ENCODE measurements at places on chromosomes 13 and 19.

DNA sequence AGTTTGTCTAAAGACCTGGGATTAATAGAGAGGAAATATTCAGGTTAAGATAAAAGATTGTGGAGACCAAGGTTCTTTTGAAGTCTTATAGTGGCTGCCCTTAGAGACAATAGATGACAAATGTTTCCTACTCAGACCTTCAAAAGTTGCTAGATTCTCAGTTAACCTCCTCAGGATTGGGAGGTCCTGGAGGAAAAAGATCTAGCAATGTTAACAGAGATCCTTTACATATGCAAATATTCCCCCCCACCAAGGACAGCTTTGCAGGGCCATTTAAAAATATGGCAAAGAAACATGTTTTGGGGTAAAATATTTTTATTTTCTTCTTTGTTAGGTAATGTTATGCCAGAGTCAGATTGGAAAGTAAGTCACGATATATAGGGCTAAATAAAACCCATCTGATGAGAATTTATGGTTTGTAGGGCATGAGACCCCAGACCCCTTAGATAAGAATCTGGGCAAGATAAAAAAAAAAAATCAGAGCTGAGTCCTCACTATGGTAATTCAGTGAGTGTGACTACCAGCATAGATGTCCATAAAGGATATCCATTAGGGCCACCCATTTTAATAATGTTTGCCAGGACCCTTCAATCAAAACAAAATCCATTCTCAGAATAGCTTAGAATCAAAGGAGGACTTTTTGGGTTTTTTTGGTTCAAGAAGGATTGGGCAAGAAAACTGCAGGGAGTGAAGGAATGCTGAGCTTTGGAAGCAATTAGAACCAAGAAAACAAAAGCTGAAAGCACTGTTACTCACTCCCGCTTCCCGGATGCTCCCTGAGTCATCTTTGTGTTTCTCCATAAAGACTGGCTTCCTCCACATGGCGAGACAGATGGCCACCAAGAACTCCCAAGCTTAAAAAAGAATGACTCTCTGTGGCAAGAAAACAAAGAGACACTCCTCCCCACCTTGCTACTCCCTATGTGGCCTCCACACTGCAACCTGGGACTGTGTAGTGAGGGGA, 28.2 kb downstream of the VSTM1 start:
- peak; percentile 93 for DNase-seq

- peak; percentile 48 for DNase-seq
Observed at GRCh38 chr13:42707048-42707447, 74.3 kb upstream of the FAM216B start.

DNA sequence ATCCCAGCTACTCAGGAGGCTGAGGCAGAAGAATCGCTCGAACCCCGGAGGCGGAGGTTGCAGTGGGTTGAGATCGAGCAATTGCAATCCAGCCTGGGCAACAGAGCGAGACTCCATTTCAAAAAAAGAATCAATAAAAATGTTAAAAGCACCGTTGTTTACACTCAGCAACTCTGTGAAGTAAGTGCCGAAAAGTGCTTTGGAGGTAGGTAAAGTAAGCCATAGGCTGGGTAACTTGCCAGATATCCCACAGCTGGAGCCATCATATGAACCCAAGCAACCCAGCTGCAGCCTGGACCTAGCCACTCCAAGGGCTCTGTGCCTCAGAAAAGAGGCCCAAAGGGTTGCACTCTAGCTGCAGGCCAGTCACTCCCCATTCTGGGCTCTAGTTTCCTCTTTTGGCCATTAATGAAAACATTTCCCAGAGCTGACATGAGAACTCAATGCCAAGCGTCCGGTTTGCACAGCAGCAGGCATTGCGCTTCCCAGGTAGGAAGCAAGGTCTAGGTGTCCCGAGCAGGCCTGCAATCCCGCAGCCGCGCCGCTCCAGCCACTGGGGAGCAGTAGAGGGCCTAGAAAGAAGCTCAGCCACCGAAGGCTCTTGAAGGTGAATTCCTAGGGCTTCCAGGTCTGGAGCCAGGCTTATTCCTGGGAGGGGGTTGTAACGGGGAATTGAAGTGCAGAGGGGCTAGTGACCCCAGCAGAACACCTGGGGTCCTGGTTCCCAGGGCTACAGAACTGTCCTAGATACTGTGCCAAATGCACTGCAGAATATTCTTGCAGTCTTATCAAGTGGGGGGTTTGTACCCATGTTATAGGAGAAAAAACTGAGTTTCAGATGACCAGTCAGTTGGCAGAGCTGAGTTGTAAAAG, 4.1 kb upstream of the CD79A start:
- DNase-seq: peak; percentile 52

GRCh38 chr13:71118779-71119364, 748.1 kb downstream of the DACH1 start:
- no peak for DNase-seq

DNA sequence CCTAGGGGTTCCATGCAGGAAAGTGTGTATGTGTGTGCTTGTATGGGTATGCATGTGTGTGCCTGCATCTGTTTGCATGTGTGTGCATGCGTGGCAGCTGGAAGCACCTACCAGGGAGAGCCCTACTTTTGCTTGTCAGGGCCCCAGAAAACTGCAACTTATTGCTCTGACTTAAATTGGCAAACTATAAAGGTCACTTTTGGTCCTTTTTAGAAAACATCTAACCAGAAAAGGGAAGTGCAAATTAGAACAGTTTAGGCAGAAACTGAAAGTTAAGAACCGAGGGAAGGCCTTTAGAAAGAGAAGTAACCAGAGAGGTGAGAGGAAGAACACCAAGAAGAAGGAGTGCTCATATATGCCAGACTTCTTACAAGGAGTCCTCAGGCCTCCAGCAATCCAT, 32.5 kb downstream of the DLEU7 start:
- DNase-seq: no peak

- DNase-seq: no peak
Observed at GRCh38 chr19:17285415-17286135, 3.9 kb downstream of the ANKLE1 start.

DNA sequence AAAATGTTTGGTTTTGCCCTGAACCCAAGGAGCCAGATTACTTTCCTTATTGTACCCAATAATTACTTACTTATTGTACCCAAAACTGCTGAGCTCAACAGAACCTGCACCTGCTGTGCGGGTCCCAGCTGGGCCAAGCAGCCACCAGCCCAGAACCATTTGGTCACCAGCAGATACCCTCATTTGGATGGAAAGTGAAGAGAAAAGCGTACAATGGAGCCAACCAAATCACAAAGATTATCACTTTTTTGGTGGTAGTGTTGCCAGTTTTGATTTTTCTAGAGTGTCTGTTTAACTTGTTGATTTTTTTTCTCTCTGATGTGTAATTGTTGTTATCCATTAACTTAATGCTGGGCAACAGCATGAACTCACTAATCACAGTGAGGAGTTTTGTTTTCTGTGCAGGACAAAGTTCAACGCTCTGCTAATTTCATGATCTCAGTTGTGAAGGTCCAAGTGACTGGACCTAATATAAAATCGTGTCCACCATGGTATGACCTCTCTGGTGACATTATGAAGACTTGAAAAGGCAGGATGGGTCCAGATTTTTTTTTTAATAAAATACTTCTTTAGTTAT, 23.8 kb downstream of the SPATA13 start:
- no peak for DNase-seq

- DNase-seq: peak; percentile 34
Observed at GRCh38 chr13:109331011-109331433, 455.4 kb downstream of the IRS2 start.

DNA sequence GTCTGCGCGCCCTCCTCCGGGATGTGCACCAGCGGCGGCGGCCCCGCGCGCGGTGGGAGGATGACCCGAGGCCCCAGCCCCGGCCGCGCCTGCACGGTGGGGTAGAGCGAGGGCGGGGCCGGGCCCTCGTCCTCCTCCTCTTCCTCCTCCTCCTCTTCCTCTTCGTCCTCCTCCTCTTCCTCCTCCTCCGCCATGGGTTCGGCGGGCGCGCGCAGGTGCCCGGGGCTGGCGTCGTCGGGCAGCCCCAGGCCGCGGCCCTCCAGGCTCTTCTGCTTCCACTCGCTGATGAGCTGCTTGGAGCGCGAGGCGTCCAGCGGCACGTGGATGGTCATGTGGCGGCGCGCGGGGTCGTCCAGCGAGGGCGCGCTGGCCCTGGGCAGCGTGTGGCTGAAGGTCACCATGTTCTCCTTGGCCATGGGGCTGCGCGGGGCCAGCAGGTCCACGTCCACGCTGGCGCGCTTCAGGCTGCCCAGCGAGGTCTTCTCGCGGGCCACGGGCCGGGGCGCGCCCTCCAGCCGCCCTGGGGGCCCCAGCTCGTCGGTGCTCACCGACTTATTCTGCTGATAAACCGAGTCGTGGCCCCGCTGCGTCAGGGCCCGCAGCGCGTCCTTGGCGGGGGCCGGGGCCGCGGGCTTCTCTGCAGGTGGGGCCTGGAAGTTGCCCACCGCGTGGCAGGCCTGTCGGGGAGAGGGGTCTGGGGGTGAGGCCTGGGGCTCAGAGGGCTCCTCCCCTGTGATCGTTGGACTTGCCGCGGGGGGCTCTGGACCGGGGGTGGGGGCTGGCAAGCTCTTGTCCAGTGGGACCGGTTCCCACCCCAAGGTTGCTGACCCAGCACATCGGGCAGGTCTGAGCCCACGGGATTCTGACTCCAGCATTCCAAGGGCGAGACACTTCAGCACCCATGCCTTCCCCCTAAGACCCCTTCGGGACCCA, 8.3 kb downstream of the PLPPR3 start:
- no peak for DNase-seq

DNA sequence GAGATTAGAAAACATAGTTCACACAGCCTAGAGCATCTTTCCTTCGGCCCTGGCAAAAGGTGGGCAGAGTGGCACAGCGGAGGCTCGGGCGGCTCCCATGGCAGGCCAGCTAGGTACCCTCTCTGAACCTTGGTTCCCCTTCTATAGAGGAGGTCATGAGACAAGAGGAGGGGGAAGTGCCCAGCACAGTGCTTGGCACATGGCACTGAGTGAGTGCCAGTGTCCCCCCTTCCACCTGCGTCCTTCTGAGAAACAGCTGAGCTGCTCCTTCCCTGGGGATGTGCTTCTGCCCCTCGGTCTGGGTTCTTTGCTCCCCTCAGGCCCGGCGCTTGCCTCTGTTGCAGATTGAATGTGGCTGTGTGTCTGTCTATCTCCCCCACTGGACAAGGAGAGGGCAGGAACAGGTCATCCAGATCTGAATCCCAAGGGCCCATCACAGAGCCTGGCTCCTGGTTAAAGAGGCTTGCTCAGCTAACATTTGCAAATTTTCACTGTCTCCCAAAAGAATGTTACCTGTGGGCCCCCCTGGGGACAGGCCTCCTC, 165.6 kb downstream of the USP12 start:
- DNase-seq: no peak

DNA sequence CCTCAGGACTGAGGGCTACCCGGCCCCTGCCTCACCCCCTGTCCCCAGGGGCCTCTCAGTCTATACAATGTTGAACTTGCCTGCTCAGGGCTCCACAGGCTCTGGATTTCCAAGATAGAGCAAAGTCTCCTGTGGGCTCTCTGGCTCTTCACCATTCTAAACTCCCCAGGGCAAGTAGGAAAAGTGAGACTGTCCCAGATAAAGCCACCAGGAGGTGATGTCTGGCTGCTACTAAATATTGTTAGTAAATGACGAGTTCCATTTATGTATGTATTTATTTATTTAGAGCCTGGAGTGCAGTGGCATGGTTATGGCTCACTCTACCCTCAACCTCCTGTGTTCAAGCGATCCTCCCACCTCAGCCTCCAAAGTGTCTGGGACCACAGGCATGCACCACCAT, 73.6 kb upstream of the SIAH3 start:
- no peak for DNase-seq

DNA sequence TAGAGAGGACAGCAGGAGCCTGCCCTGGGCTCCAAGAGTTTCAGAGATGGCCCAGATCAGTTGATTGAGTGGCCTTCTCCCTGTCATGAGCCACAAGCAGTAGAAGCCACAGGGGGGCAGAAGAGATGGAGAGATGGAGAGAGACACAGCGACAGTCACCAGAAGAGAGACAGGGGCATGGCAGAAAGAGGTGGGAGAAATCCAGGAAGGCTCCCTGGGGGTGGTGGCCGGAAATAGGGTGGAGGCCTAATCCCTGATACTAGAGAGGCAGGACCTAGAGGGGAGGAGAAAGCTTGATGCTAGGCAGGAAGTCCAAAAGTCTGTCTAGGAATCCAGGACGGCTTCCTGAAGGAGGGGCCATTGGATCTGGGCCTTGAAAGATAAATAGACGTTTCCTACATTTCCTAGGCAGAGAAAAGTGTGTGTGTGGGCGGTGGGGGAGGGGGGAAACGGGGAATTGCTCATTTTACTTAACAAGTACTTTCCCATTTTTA, 9.6 kb upstream of the TPM4 start:
- DNase-seq: peak; percentile 53

DNA sequence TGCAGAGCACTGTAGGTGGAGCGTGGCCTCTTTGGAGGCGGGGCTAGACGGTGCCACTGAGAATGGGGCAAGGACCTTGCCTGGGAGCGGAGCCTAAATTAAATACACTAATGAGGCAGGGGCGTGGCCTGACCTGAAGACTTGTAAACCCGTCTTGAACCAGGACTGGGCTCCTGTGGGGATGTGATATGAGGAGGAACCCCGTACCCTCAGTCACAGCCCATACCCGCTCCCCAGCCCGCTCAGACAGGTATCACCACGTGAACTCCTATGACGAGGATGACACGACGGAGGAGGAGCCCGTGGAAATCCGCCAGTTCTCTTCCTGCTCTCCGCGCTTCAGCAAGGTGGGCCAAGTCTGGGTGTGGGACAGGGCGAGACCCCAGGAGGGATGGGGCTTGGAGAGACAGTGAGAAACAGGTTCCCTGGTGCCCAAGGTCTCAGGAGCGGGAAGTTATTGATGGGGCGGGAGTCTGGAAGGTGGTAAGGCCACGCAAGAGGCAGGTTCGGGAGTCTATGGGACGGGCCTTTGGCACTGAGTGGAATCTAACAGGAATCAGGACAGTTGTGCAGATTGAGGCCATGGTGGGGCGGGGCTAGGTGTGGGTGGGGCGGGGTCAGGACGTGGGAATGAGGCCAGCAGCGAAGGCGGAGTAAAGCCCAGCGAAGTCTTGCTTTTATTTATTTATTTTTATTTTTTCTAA, 14.7 kb downstream of the DNASE2 start:
- DNase-seq: no peak

GRCh38 chr19:58328999-58329398, 2.2 kb downstream of the ZSCAN22 start:
- no peak for DNase-seq

DNA sequence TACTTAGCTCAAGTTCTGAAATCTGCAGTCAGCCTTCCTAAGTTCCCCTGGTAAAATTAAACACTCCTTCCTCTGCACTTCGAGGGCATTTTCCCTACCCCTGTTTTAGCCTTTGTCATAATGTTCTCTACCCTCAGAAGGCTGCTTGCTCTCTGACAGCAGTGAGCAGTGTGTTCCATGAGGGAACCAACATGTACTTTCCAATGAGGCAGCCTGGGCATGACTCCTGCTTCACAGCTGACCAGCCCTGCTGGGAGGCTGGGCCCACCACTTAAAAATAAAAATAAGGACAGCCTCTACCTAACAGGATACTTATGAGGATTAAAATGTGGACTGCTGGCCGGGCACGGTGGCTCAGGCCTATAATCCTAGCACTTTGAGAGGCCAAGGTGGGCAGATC, 26.4 kb downstream of the RUBCNL start:
- no peak for DNase-seq

- DNase-seq: peak; percentile 66
Observed at GRCh38 chr13:109743706-109744453, 42.5 kb downstream of the IRS2 start.

Data from AG10803 (cell line).